ENCODE measurements at places on chromosomes 4 and X.

- H3K27ac ChIP-seq, result no peak overlapping the region
- no peak overlapping the region for H3K4me3 ChIP-seq
- peaks cover under 1% of the 10 kb centered on the region for H3K27me3 ChIP-seq
- no peaks in the 10 kb centered on the region for H3K36me3 ChIP-seq
Measured at GRCh38 chrX:21802839-21803238, 36.6 kb upstream of the MBTPS2 start.

DNA sequence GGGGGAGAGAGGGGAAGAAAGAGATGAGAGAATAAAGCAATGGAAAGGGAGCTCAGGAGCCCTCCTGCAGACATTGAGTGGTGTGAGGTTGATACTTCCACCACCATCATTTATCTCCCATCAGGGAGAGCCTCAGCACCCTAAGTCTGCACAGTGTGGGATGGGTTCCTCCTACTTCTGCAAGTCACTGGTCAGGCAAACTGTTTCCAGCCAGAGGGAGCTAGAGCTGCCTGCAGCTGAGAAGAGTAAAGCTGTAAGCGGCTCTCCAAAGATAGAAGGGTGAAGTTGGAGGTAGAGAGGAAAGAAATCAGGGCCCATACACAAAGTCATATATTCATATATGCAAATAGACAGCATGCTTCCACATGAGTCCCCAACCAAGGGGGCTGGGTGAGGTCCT lies 21.9 kb upstream of the ZNF81 start:
- no peak for DNase-seq
- no peak overlapping the region for H3K27ac ChIP-seq
- H3K36me3 ChIP-seq, result no peaks in the 10 kb centered on the region
- peaks cover 8% of the 10 kb centered on the region for H3K4me1 ChIP-seq

- no peaks in the 10 kb centered on the region for H3K4me1 ChIP-seq
- no peak for DNase-seq
- H3K36me3 ChIP-seq, result no peaks in the 10 kb centered on the region
- H3K27ac ChIP-seq, result no peak overlapping the region
- H3K27me3 ChIP-seq, result peaks cover 16% of the 10 kb centered on the region
- H3K4me3 ChIP-seq, result no peak overlapping the region
Measured at GRCh38 chr4:152715076-152715475, 35.3 kb upstream of the TMEM154 start.

GRCh38 chr4:76804096-76804495 lies 93.8 kb downstream of the SOWAHB start:
- no peak for DNase-seq
- H3K4me3 ChIP-seq, result no peak overlapping the region

- H3K27ac ChIP-seq, result peak overlapping the region; percentile 72
- H3K4me1 ChIP-seq, result peaks cover 9% of the 10 kb centered on the region
- H3K4me3 ChIP-seq, result no peak overlapping the region
- no peaks in the 10 kb centered on the region for H3K27me3 ChIP-seq
- DNase-seq, result no peak
Measured at GRCh38 chrX:119635799-119636198, 29.6 kb upstream of the NKRF start.

GRCh38 chrX:124217304-124218251 lies 114.9 kb upstream of the TEX13D start:
- H3K36me3 ChIP-seq, result no peaks in the 10 kb centered on the region
- H3K27ac ChIP-seq, result peak overlapping the region; percentile 94
- no peaks in the 10 kb centered on the region for H3K27me3 ChIP-seq
- H3K4me3 ChIP-seq, result peak overlapping the region; percentile 81
- peak; percentile 74 for DNase-seq

- H3K4me3 ChIP-seq, result no peak overlapping the region
- no peaks in the 10 kb centered on the region for H3K36me3 ChIP-seq
- DNase-seq, result no peak
- H3K4me1 ChIP-seq, result no peaks in the 10 kb centered on the region
- no peaks in the 10 kb centered on the region for H3K27me3 ChIP-seq
Measured at GRCh38 chr4:164815711-164816110, 61.3 kb upstream of the APELA start.

DNA sequence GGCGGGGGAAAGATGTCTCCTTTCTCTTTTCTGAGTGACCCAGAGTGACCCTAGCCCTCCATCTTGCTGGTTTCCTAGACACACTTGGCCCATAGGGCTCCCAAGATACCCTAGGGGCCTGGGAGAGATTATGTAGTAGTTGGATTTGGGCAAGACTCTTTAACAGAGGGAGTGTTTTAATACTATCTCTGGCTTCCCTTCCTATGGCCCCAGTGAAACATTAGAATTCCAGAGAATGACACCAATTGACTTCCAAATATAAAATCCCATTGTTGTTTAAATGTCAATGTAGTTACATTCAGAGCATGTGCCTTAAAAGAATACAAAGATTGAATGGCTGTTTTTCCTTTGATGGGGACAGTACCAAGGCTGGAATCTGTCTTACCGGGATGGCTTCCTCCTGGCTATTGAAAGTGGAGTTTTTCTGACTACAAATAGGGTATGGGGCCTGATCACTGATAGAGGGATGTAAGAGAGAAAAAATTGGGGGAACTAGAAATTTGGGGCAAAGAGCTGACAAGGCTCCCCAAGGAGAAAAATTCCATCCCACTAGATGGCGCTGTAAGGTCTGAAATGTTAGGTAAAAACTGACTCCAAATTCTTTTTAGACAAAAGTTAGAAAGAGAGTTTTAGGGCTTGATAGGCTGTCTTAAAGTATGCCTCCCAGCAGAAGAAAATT lies 10.7 kb downstream of the TENT5D start:
- no peaks in the 10 kb centered on the region for H3K36me3 ChIP-seq
- H3K27ac ChIP-seq, result no peak overlapping the region
- no peak overlapping the region for H3K4me3 ChIP-seq

GRCh38 chrX:101450961-101451360 lies 34.3 kb upstream of the ARMCX4 start:
- no peak overlapping the region for H3K27ac ChIP-seq
- no peak overlapping the region for H3K4me3 ChIP-seq
- DNase-seq, result no peak

GRCh38 chr4:172721659-172722058 lies 447.0 kb upstream of the GALNT7 start:
- H3K27me3 ChIP-seq, result no peaks in the 10 kb centered on the region
- H3K4me3 ChIP-seq, result no peak overlapping the region
- no peaks in the 10 kb centered on the region for H3K4me1 ChIP-seq
- H3K36me3 ChIP-seq, result no peaks in the 10 kb centered on the region

- H3K36me3 ChIP-seq, result no peaks in the 10 kb centered on the region
- H3K27me3 ChIP-seq, result no peaks in the 10 kb centered on the region
- H3K4me1 ChIP-seq, result no peaks in the 10 kb centered on the region
- no peak overlapping the region for H3K4me3 ChIP-seq
- no peak for DNase-seq
- H3K27ac ChIP-seq, result no peak overlapping the region
Measured at GRCh38 chrX:13232484-13232883, 87.4 kb downstream of the ATXN3L start.

DNA sequence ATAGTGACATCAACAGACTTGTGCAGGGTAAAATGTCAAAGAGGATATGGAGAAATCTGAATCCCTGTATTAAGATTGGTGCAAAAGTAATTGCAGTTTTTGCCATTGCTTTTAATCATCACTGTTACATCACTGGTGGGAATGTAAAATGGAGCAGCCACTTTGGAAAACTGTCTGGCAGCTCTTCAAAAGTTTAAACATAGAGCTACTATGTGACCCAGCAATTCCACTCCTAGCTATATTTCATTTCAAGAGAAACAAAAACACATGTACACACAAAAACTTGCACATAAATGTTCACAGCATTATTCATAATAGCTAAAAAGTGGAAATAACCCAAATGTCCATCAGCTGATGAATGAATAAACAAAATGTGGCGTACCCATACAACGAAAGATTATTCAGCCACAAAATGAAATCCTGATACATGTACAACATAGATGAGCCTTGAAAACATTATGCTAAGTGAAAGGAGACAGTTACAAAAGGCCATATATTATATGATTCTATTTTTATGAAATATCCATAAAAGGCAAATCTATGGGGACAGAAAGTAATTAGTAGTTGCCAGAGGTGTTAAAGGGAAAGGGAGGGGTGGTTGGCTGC lies 106.4 kb downstream of the AMELX start:
- H3K4me1 ChIP-seq, result no peaks in the 10 kb centered on the region
- H3K27ac ChIP-seq, result no peak overlapping the region
- DNase-seq, result no peak
- no peak overlapping the region for H3K4me3 ChIP-seq
- no peaks in the 10 kb centered on the region for H3K36me3 ChIP-seq

GRCh38 chr4:55826986-55827385 lies 7.4 kb downstream of the EXOC1L start:
- no peak overlapping the region for H3K27ac ChIP-seq
- no peaks in the 10 kb centered on the region for H3K4me1 ChIP-seq
- peaks cover 20% of the 10 kb centered on the region for H3K27me3 ChIP-seq
- no peaks in the 10 kb centered on the region for H3K36me3 ChIP-seq
- no peak for DNase-seq
- no peak overlapping the region for H3K4me3 ChIP-seq

DNA sequence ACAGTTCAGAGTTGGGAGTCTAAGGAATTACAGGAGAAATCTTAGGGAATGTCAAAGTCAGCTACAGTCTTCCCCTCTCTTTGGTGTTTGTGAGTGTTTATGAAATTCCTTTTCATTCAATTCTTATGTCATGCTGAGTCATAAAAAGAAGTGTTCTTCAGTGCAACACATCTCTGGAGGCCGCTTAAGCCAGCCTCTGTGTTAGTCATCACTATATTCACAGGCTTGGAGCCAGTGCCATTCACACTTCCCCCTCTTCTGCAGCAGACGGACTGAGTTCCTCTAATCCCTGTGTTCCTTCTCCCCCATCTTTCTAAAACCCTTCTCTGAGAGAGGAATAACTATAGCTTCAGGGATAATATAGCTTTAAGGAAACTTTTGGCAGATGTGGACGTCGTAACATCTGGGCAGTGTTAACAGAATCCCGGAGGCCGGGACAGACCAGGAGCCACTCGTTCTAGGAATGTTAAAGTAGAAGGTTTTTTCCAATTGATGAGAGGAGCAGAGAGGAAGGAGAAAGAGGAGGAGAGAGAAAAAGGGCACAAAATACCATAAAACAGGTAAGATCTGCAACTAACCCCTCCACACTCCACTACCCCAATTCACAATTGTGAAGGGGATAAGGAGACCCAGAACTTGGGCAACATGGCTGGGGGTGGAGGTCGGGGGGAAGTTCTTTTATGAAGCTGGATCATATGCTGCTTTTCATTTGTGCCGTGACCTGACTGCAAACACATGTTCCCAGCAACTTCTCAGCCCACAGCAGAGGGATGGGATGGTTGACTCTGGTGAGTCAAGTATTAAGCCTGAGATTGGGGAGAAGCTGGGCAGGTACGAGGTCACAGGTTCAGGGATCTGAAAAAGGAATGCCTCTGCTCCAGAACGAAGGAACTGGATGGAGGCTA lies at the start of gene SRPX2:
SRPX2 (plus strand) TSS at position 244 of the 905 bp plus-strand sequence. CDS start 2,124 bp downstream, outside the sequence.
- no peak within 1 kb of the TSS for H3K4me3 ChIP-seq
- no peaks in the 10 kb centered on the region for H3K4me1 ChIP-seq
- peaks cover 9% of the 10 kb centered on the region for H3K27me3 ChIP-seq
- H3K36me3 ChIP-seq, result no peaks in the 10 kb centered on the region
- no peak for DNase-seq
- H3K27ac ChIP-seq, result no peak within 1 kb of the TSS

DNA sequence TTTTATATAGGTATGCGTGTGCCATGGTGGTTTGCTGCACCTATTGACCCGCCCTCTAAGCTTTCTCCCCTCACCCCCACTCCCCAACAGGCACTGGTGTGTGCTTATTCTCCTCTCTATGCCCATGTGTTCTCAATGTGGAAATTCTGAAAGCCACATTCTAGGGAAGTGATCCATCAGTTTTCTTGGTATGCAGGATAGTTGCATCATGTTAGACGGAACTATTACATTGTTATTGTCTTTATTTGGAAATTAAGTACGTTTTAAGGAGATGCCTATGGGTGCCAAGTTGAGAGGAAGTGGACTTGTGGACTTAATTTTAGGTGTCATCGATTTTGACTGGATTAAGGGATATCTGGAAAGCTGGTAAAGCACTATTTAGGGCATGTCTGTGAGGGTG lies 204.6 kb downstream of the RBM46 start:
- no peak overlapping the region for H3K27ac ChIP-seq
- H3K4me1 ChIP-seq, result no peaks in the 10 kb centered on the region
- no peak for DNase-seq
- no peaks in the 10 kb centered on the region for H3K36me3 ChIP-seq
- no peak overlapping the region for H3K4me3 ChIP-seq

DNA sequence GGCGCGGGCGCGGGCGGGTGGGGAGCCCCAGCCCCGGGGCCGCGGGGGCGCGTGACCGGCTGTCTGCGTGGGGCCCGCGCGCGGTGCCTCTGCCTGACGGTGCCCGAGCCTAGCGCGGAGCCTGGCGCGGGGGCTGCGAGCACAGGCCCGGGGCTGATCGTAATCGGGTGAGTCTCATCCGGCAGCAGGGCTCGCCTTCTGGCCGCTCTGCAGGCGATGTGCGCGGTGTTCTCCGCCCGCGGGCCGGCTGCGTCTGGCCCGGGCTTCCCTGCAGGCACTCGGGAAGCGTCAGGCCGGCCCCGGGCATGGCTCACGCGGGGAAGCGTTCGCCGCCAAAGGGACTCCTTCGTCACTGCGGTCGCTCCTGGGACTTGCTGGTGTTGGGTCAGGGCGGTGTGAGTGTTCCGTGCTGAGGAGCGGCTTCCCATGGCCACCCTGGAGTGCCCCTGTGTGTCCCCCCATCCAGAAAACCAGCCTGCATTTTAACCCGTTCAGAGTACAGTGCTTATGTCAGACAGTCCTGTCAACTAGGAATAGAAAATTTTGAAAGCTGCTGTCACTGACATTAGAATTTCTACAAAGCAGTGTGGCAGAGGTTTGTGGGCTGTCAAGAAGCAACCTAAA lies 40.6 kb downstream of the FAM149A start:
- peaks cover 7% of the 10 kb centered on the region for H3K4me1 ChIP-seq
- no peak overlapping the region for H3K27ac ChIP-seq
- no peaks in the 10 kb centered on the region for H3K36me3 ChIP-seq
- H3K4me3 ChIP-seq, result peak overlapping the region; percentile 74
- peak; percentile 22 for DNase-seq
- peaks cover 61% of the 10 kb centered on the region for H3K27me3 ChIP-seq

DNA sequence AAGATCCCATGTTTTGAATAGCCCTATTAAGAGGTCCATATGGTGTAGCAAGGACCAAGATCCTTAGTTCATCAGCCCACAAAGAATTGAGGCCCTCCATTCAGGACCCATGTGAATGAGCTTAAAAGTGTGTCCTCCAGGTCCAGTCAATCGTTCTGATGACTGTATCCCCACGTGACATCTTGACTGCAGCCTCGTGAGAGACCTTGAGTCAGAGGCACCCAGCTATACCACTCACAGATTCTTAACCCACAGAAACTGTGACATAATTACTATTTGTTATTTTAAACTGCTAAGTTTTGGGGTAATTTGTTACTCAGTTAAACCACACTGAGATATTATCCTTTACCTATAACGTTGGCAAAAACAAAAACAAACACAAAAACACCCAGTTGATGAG lies 62.4 kb downstream of the ZNF182 start:
- H3K27me3 ChIP-seq, result no peaks in the 10 kb centered on the region
- no peak overlapping the region for H3K27ac ChIP-seq
- no peak for DNase-seq
- H3K36me3 ChIP-seq, result no peaks in the 10 kb centered on the region

GRCh38 chr4:162523171-162523570 lies 359.4 kb upstream of the FSTL5 start:
- no peak for DNase-seq
- H3K4me3 ChIP-seq, result no peak overlapping the region
- H3K36me3 ChIP-seq, result no peaks in the 10 kb centered on the region
- no peaks in the 10 kb centered on the region for H3K27me3 ChIP-seq
- H3K4me1 ChIP-seq, result no peaks in the 10 kb centered on the region

GRCh38 chr4:173834151-173834550 lies 304.1 kb upstream of the HAND2 start:
- no peak for DNase-seq
- no peak overlapping the region for H3K27ac ChIP-seq
- no peak overlapping the region for H3K4me3 ChIP-seq
- H3K27me3 ChIP-seq, result no peaks in the 10 kb centered on the region
- no peaks in the 10 kb centered on the region for H3K36me3 ChIP-seq
- H3K4me1 ChIP-seq, result no peaks in the 10 kb centered on the region
